ENCODE measurements at places on chromosomes 16 and 17.

GRCh38 chr16:80260906-80261311 lies 279.9 kb upstream of the DYNLRB2 start:
- peak; percentile 36 for DNase-seq

GRCh38 chr16:56910654-56911539 lies 21.0 kb upstream of the HERPUD1 start:
- DNase-seq: peak; percentile 88

DNA sequence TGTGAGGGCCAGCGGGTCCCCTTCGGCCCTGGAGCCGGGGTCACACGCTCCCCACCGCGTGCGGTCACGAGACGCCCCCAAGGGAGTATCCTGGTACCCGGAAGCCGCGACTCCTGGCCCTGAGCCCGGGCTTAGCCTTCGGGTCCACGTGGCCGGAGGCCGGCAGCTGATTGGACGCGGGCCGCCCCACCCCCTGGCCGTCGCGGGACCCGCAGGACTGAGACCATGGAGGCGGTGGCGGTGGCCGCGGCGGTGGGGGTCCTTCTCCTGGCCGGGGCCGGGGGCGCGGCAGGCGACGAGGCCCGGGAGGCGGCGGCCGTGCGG lies at the start of gene NAGLU:
Gene NAGLU (plus strand): TSS at position 194 of the 324 bp plus-strand sequence. CDS start 32 bp downstream, at position 226.
- DNase-seq: peak; percentile 97

DNA sequence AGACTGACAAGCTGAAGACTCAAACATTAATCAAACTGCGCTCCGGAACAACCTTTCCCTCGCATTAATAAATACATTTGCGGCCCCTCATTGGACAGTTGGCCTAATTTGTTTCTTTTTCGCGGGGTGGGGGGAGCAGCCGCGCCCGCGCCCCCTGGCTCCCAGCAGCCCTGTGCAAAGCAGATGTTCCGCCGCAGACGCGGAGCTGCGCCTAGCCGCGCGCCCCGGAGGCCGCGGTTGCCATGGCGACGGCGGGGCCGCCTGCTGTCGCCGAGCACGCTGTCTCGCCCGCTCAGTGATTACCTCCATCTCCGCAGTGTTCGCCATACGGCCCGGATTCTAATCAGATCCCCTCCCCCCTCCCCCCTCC lies 25.5 kb downstream of the COPZ2 start:
- DNase-seq: peak; percentile 64

GRCh38 chr17:77319211-77320043 lies 178.7 kb downstream of the SEC14L1 start:
- DNase-seq: peak; percentile 99

- no peak for DNase-seq
These were observed 3.5 kb upstream of the SPATA2L start for GRCh38 chr16:89705006-89705405.

DNA sequence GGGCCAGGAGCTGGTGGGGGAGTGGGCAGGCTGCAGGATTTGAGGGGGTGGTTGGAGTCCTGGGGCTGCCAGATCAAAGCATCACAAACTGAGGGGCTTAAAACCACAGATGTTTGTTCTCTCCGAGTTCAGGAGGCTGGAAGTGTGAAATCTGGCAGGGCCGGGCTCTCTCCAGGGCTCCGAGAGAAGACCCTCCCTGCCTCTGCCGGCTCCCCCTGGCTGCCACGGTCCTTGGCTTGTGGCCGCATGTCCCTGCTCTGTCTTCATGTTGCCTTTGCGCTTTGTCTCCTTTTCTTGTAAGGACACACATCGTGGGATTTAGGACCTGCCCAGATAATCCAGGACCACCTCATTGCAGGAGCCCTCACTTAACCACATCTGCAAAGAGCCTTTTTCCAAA lies 139.8 kb upstream of the GSE1 start:
- DNase-seq: no peak

DNA sequence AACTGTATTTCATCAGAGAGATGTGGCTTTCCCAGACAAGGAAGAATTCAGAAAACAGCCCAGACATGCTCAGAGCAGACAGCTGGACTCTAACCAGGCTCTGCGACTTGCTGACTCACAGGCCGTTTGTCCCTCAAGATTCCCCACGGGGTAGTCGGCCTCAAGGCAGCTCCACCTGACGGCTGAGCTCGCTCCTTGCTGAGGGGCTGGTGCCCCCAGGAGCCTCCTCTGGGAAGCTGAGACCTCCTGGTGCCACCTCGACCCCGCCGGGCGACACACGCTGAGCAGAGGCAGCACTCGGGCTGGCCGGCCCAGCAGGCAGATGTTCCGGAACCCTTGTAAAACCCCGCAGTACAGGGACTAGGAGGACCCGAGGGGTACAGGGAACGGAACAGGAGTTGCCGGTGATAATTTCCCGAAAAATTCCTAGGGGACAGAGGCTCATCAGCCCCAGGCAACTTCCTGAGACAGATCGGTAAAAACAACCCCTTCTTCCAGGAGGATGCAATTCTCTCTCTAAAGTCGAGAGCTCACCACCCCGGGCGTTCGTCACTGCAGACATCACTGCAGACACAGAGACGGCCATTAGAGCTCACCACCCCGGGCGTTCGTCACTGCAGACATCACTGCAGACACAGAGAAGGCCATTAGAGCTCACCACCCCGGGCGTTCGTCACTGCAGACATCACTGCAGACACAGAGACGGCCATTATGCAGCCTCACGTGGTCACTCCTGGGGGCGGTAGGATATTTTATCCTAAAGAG lies 19.9 kb downstream of the RPH3AL start:
- DNase-seq: peak; percentile 61

- DNase-seq: no peak
These were observed 43.9 kb downstream of the TSC2 start for GRCh38 chr16:2091547-2092255.

DNA sequence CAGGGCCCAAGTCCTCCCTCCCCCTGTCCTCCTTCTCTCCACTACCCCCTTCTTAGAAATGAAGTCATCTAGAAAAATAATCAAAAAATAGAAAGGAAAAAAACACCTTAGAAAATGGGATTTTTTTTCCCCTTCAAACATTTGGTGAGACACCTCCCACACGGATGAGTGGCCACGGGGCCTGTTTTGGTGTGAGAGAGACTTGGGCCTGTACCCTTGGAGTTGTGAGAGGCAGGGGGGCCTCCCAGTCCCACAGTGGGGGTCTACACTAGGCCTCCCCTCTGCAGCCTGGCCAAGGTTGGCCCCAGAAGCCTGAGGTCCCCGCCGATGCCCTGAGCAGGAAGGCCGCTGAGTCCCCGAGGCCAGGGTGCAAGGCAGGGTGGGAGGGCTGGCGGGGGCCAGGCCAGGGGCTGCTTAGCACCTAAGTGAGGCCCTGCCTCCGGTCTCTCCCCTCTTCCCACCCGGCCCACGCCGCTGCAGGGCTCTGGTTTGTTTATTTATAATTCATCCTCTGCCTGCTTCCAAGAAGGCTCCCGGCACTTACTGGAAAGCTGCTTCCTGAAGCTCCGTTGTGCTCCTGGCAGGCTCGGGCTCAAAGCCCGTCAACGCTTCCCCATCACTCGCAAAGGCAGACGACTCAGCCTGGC lies 26.4 kb downstream of the NPTX1 start:
- no peak for DNase-seq

GRCh38 chr16:81429045-81429521 lies 15.5 kb upstream of the CMIP start:
- peak; percentile 69 for DNase-seq

DNA sequence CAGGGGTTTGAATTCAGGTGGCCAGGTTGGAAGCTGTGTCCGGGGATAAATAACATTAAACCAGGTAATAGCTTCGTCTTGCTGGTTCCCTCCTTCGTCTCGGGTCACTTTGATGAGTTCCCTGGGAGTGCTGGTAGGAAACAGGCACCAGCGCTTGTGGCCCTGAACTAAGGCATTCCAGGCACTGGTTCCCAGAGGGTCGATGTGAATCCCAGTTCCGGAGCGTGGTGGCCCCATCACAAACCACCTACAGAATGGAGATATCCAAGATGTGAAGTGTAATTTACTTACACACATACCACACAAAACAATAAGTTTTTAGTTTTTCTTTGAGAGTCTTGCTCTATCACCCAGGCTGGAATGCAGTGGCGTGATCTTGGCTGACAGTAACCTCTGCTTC lies 2.6 kb downstream of the JMJD6 start:
- DNase-seq: no peak

GRCh38 chr16:10502776-10503175 lies 77.6 kb downstream of the EMP2 start:
- DNase-seq: no peak
